ENCODE measurements at places on chromosomes 13 and 19.
A peak's percentile ranks its signal among the peaks of the same experiment; 100 is the strongest.

GRCh38 chr13:77196052-77196618 lies 130.8 kb downstream of the MYCBP2 start:
- DNase-seq: no peak

DNA sequence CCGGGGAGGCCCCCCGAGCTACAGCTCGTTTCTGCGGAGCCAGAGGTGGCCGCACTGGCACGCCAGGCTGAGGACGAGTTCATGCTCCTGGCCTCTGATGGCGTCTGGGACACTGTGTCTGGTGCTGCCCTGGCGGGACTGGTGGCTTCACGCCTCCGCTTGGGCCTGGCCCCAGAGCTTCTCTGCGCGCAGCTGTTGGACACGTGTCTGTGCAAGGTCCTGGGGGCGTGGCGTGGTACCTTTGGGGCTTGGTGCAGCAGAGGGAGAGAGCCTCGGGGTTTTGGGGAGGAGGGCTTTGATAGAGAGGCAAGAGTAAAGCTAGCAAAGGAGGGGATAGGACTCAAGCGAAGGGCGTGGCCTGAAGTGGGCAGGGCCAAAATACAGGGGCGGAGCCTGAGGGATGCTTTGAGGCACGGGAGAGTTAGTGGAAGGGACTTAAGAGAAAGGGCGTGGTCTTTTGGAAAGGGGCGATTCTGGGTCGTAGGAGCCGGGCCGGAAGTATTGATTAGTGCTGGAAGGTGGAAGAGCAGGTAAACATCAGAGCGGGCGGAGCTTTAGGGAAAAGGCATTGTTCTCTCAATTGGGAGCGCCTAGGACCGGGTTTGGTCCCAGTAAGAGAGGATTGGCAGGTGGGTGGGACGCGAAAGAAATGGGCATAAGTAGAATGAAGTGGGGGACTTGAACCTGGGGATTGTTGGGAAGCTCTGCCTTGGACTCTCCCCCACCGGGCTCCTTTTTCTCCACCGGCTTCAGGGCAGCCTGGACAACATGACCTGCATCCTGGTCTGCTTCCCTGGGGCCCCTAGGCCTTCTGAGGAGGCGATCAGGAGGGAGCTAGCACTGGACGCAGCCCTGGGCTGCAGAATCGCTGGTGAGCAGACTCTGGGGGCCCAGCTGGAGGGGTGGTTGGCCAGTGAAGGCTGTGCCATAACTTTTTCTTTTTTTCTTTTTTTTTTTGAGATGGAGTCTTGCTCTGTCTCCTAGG lies 1.2 kb downstream of the PPM1N start:
- DNase-seq: peak; percentile 95

DNA sequence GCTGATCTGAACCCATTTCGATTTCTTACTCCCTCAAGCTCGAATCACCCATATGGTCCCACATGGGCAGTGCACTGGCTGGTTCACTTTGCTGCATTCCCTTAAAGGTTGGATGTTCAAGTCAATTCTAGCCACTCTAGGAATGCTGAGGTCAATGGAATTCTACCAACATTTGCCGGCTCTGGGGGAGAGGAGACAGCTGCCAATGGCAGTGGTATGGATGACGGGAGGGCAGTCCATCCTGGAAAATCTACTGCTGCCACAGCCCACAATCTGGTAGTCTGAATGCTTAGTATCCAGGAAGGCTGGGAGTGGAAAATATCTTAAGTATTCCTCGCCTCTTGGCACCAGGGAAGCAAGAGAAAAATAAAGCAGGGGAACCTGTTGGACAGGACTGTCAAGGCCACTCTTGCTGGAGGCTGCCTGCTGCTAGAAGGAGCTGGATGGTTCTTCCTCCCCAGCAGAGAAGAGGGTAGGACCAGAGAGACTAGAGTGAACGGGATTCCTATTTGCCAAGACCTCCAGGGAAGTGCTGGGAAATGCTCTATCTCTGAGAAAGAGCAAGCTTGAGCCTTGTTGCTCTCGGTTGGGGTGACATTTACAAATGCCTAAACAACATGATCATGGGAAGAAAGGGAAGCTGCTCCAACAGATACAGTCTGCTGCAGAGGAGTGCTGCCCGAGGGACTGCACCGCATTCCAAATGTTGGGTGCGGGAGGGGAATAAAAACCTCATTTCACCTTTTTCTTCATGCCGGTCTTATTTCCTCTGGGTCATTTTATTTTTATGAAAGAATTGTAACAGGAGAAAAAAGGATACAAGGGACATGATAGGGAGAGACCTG lies 20.7 kb upstream of the HMGB1 start:
- DNase-seq: no peak

GRCh38 chr13:51902776-51903175 lies 41.0 kb downstream of the CCDC70 start:
- DNase-seq: no peak

GRCh38 chr19:17095141-17095919 lies 19.8 kb downstream of the MYO9B start:
- DNase-seq: no peak

GRCh38 chr13:20175907-20176652 lies 15.2 kb upstream of the GJA3 start:
- no peak for DNase-seq

GRCh38 chr13:46622630-46623256 lies 69.8 kb downstream of the LRCH1 start:
- DNase-seq: no peak

DNA sequence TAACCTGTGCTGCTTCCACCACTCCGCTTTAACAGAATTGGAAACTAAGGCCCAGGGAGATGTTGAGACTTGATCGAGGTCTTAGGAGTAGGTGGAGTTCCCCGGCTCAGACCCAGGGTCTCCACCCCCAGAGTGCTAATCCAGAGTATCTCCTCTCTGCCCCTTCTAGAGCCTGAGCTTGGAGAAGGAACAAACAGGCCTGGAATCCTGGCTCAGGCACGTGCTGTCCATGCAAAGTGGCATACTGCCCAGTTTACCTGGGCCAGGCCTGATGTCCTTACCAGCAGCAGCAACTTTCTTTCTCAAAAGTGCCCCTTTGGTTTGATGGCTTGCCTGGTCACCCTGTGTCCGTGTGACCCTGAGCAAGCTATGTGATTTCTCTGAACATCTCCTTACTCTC lies 3.7 kb downstream of the SYNGR4 start:
- no peak for DNase-seq

DNA sequence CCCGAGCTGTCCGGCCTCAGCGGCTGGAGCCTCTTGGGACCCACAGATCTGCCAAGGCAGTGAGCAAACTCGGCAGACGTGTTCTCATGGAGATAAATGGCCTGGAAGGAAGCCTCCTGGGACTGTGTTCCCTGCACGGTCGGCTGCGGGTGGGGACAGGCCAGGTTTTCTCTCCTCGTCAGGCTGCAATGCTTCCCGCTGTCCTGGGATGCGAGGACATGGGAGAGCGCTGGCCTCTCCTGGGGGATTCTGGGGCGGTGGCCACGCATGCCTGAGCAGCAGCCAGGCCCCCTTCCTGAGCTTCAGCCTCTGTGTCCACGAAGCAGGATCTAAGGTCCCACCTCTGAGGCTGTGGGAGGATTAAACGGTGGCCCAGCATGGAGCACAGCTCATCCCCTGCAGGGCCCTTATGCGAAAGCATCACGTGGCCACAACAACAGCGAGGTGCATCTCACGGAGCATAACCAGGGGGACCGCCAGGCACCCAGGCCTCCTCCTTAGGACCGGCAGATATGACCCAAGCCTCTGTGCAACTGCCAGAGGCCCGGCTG lies 21.2 kb upstream of the C13orf46 start:
- DNase-seq: no peak

GRCh38 chr13:42539670-42540069 lies 34.3 kb upstream of the TNFSF11 start:
- DNase-seq: peak; percentile 28

GRCh38 chr13:50722440-50723125 lies 120.9 kb downstream of the DLEU7 start:
- no peak for DNase-seq

GRCh38 chr13:46211483-46212351 lies at the start of gene LRRC63:
Gene LRRC63, plus strand, starts transcription at chr13:46211928. Its CDS starts 1,107 bp downstream, at chr13:46213035.
- DNase-seq: peak; percentile 2

GRCh38 chr19:3474614-3475013 lies 5.7 kb downstream of the SMIM24 start:
- no peak for DNase-seq

DNA sequence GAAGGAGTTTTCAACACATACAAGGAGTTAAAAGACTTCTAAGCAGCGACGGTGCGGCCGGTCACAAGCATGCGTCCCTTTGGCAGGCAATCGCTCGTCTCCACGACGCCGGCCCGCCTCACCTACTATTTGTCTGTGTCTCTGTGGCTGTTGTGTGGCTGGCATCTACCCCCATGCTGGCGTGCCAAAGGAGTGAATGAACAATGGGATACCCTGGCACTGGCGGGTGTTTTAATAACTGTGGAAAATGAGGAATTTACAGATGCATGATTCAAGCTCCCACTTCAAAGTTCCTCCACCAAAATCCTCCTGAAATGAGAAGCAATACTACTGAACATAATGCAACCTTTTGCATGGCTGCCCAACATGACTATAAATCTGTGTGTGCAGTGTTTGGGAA lies 176.6 kb downstream of the KLF5 start:
- no peak for DNase-seq

DNA sequence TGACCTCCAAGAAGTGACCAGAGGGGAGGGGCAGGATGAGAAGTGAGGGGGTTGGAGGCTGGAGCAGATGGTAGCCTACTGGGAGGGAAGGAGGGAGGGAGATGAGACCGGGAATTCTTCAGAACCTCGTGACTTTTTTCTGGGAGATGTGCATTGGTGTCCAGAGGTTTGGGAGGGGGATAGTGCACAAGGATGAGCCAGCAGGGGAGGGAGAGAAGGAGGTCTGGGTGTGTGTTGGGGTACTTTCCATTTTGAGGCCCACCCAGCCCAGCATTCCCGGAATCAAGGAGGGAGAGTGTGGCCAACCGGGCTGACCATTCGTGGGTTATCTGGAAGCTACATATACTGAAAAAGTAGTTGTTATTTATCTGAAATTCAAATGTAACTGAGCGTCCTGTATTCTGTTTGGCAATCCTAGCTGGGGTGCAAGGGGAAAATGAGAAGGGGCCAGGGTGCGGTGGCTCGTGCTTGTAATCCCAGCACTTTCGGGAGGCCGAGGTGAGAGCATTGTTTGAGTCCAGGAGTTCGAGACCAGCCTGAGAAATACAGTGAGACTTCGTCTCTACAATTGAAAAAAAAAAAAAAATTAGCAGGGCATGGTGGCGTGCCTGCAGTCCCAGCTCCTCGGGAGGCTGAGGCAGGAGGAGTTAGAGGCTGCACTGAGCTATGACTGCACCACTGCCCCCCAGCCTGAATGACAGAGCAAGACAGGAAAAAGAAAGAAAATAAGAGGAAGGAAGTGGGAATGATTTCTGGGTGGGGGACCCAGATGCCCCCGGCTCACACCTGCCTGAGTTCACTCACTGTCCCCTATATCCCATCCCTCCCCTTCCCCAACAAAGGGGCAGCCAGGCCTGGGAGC lies 4.4 kb upstream of the C3 start:
- DNase-seq: no peak

GRCh38 chr19:18117692-18118378 lies 20.3 kb downstream of the MAST3 start:
- no peak for DNase-seq

- no peak for DNase-seq
Observed at GRCh38 chr13:105572401-105572800, 963.1 kb downstream of the EFNB2 start.

DNA sequence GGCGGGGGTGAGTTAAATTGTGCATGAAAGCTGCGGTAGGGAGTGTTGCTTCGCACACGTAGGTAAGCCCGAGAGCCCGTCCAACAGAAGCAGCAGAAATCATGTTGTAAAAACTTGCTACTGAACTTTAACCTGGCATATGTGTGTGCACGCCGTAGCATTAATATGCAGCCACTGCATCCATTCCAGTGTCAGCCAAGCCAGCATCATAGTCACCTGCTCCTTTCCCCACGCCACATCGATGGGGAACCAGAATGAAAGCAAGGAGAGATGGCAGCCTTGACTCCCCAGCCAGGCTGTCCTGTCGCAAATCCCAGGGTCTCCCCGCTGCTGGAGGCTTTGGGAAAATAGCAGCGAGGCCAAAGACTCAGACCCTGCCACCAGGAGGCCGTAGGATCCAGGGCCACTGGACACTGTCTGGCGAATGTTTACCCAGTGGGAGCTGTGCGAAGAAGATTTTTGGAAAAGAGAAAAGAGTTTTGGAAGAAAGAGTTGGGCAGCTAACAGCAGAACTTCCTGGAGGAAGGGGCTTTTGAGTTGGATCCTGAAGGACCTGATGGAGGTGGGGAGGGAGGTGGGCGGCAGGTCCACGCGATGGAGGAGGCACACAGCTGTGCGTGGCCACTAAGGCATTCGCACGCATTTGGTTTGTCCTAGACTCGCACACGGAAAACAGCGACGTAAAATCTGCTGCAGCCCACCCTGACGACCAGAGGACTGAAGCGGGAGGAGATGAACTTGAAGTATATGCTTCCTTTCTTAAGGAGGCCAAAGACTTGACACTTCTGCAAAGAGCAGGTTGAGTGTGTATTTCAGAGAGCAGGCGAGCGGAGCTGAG lies 48.7 kb upstream of the RANBP3 start:
- DNase-seq: no peak

DNA sequence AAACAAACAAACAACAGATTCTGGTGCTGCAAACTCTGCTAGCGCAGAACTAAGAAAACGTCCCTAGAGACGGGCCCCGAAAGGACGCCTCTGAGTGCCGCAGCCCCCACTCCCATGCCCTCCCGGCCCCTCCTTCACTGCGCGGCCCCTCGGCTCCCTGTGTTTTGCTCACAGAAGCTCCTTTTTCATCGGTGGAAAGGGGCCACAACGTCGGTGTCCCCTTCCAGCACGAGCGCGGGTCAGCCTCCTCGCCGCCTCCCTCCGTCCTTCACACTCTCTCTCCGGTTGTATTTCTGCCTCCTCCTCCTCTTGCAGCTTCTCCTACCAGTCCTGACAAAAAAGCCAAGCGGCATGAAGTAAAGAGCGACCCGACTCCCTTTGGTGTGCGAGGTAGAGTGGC lies 14.8 kb upstream of the F7 start:
- DNase-seq: no peak

- no peak for DNase-seq
Observed at GRCh38 chr13:42260903-42261654, 10.9 kb upstream of the AKAP11 start.

GRCh38 chr13:27011661-27012060 lies 159.9 kb downstream of the USP12 start:
- DNase-seq: no peak

- no peak for DNase-seq
Observed at GRCh38 chr13:21149568-21149967, 26.8 kb downstream of the SKA3 start.

DNA sequence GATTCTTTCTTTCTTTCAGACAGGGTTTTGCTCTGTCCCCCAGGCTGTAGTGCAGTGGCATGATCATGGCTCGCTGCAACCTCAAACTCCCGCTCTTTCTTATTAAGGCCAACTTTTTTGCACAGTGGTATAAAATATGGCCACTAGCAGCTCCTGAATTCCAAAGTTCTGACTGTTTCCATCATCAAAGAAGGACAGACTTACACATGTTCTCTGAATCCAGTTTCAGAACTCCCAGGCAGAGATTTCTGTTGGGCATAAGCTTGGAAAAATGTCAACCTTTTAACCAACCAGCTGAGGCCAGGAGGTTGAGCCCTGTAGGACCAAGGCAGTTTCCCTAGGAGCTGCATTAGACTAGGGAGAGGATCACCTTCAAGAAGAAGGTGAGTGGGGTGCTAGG lies 184.1 kb downstream of the HS6ST3 start:
- DNase-seq: no peak

- DNase-seq: no peak
Observed at GRCh38 chr13:52921194-52921593, 72.8 kb upstream of the PCDH8 start.

- DNase-seq: no peak
Observed at GRCh38 chr13:82654861-82655855, 1227.1 kb downstream of the SLITRK1 start.
